ENCODE measurements at places on chromosomes 4 and X.

DNA sequence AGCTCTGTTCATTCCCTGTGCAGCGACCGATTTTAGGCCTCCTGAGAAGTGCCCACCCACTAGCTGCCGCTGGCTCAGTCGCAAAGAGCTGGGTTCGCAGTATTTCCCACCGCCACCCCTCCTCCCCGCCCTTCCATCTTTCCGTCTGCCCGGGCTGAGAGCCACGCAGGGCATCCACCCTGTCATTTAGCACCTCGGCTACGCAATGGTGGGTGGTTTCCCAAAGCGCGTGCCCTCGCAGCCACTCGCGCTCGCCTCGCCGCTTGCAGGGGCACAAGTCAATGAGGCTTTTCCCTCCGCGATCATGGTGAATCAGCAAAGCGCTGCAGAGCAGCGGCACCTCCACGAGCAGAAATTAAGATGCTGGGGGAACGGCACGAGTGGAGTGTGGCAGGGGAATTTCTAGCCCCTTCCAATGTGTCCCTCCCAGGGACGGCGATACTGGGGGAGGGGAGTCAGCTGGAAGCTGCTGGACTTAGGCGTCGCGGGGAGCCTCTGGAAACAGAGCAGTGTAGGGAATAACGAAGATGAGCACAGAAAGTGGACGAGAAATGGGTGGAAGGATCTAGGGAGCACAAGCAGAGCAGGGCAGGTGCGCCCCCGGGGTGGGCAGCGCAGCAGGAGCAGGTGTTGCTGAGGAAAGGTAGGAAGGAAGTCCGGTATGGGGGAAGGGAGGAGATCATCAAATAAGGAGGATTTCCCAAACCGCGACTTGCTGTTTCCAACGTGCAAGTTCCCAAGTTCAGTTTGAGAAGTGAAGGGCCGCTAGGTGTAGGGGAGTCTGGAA is 2.4 kb upstream of the PTCHD1 start:
- no peak overlapping the region for H3K4me3 ChIP-seq
- no peak for DNase-seq
- H3K4me1 ChIP-seq = no peaks in the 10 kb centered on the region
- H3K27me3 ChIP-seq = no peaks in the 10 kb centered on the region

- no peak overlapping the region for H3K4me3 ChIP-seq
- no peaks in the 10 kb centered on the region for H3K27me3 ChIP-seq
- no peaks in the 10 kb centered on the region for H3K4me1 ChIP-seq
- H3K36me3 ChIP-seq = no peaks in the 10 kb centered on the region
- H3K27ac ChIP-seq = no peak overlapping the region
These were observed 37.0 kb upstream of the SHISA3 start for GRCh38 chr4:42360256-42360669.

DNA sequence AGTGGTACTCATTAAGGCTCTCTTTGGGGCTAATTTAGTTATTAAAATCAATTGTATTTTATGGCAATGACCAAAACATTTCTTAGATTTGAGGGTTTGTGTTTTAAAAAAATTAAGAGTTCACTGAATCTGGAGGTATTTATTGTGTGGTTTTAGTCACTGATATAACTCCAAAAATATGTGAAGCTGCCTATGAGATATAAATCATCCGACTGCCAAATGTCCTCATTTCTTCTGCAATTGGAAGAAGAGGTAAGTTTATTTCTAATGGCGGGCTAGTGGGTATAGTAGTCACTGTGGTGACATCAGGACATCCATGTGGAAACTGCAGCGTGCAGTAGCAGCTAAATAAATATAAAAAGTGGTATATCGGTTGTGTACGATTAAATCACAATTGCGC is 205.5 kb downstream of the MID1 start:
- no peak overlapping the region for H3K4me3 ChIP-seq
- H3K27ac ChIP-seq = no peak overlapping the region
- no peaks in the 10 kb centered on the region for H3K27me3 ChIP-seq
- DNase-seq = no peak
- H3K36me3 ChIP-seq = no peaks in the 10 kb centered on the region

DNA sequence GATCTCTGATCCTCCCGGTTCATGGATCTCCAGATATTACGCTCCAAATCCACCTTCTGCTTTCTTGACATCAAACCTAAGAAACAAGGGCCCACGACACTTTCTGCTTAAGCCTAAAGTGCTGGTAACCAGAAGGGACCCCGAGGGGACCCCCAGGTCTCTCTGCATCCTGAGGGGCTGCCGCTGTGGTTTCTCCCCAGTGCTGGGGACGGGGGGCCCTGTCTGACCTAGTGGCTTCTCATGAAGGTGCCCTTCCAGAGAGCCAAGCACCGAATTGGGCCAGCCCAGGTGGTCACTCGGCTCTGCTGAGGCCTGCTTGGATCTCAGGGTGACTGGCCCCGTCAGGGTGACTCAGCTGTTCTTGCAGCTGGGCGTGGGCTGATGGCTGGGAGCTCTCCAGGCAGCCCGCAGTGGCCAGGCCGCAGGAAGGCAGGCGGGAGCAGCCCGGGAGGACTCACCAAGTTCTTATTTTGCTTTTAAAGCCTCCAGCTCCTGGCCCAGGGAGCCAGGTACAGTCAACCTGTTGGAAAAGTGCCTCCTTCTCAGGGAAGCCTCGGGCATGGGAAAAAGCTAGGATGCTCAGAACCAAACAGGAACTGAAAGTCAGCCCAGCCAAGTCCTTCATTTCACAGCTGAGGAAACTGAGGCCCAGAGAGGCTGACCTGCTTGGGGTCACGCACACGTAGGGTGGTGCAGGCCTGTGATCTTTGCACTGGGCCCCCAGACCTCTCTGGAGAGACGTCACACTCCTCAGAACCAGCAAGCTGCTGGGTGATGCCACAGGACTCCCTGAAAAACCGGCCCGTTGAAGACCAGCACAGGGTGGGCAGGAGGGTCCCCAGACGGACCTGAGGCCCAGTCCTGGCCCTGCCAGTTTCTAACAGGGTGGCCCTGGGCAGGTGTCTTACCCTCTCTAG is 16.7 kb downstream of the BLOC1S4 start:
- H3K4me1 ChIP-seq = peaks cover 5% of the 10 kb centered on the region
- H3K27me3 ChIP-seq = no peaks in the 10 kb centered on the region
- no peak for DNase-seq
- H3K4me3 ChIP-seq = no peak overlapping the region

DNA sequence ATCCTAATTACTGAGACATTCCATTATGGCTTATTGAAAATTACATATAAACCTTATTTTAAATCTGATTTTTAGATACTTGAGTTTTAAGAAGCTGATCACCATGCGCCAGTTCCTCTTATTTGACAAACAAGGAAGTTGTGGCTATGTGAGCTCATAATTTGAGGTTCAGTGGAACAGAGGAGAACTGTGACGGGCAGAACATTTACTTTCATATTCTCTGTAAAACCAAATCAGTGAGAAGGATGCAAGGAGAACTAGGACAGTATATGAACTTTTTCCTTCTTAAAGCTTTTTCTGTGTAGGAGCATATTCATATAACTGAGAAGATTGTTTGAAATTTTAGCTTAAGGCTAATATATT is 25.3 kb downstream of the STIM2 start:
- peaks cover 60% of the 10 kb centered on the region for H3K4me1 ChIP-seq
- no peaks in the 10 kb centered on the region for H3K36me3 ChIP-seq
- H3K4me3 ChIP-seq = peak overlapping the region; percentile 52
- peak overlapping the region; percentile 64 for H3K27ac ChIP-seq
- no peaks in the 10 kb centered on the region for H3K27me3 ChIP-seq

DNA sequence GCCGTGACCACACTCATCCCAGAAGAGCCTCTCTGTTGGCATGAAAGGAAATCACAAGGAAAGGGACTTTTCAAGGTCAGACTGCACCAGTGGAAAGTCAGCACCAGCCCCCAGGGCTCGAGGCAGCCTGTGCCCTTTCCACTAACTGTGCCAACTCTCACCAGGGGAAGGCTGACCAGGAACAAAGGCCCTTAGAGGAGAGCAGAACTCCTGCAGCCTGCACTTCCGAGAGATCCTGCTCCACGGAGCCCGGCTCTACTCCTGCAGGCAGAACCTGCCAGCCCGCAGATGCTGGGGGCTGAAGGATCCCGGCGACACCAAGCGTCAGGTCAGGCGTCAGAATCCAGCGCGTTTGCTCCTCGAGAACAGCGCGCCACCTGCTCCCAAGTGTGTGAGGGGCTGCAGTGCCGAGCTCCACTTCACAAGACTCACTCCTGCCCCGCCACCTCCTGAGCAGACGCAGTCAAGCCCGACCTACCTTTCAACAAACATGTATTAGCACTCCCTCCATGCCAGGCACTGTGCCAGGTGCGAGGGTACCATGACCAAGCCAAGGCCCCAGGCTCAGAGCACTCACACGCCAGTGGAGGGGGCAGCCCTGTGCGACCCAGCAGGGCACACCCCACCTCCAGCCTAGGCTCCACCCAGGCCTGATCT is 13.6 kb upstream of the HELT start:
- H3K4me3 ChIP-seq = no peak overlapping the region
- H3K36me3 ChIP-seq = no peaks in the 10 kb centered on the region
- H3K27ac ChIP-seq = no peak overlapping the region

DNA sequence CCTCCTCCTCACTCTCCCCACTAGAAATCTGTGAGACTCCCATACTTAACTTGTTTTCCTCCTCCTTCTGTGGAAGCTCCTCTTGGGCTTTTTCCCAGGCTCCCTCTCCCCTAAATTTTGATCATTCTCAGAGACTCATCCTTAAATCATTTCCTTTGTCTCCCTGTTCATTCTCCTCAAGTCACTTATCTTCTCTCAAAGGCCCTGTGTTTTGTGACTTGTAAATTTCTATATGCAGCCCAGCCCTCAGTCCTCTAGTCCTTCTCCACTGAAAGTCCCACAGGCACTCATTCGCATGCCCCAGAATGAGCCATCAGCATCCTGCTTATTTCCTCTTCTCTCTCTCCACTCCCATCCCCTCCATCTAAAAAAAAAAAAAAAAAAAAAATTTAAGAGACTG is 171.8 kb downstream of the SOWAHB start:
- no peak overlapping the region for H3K4me3 ChIP-seq
- H3K4me1 ChIP-seq = no peaks in the 10 kb centered on the region
- H3K36me3 ChIP-seq = no peaks in the 10 kb centered on the region
- peaks cover 6% of the 10 kb centered on the region for H3K27me3 ChIP-seq
- H3K27ac ChIP-seq = no peak overlapping the region

All from CD8-positive, alpha-beta memory T cell (primary cell).